ENCODE measurements at places on chromosomes 3 and 15.
A peak's percentile ranks its signal among the peaks of the same experiment; 100 is the strongest.

GRCh38 chr3:194399874-194400411, 877 bp upstream of the GP5 start:
- DNase-seq = peak; percentile 36

- no peak for DNase-seq
Observed at GRCh38 chr3:185728630-185729336, 96.1 kb downstream of the IGF2BP2 start.

- peak; percentile 77 for DNase-seq
Observed at GRCh38 chr3:151283907-151284461, 5.6 kb upstream of the P2RY14 start.

- no peak for DNase-seq
Observed at GRCh38 chr3:11640009-11640673, 3.6 kb downstream of the VGLL4 start.

- peak; percentile 18 for DNase-seq
Observed at GRCh38 chr15:36579792-36580431, 486 bp downstream of the CDIN1 start.

- DNase-seq = peak; percentile 60
Observed at GRCh38 chr15:39125904-39126303, 455.0 kb upstream of the THBS1 start.
